ENCODE measurements at places on chromosomes 13 and 19.

GRCh38 chr19:16185768-16186123, 536 bp downstream of the FAM32A start:
- DNase-seq: peak; percentile 19
- H3K27me3 ChIP-seq: no peaks in the 10 kb centered on the region
- H3K27ac ChIP-seq: no peak overlapping the region
- H3K4me3 ChIP-seq: peak overlapping the region; percentile 96
- H3K4me1 ChIP-seq: peaks cover 38% of the 10 kb centered on the region
- peaks cover 37% of the 10 kb centered on the region for H3K36me3 ChIP-seq

- H3K4me1 ChIP-seq: no peaks in the 10 kb centered on the region
- no peak overlapping the region for H3K4me3 ChIP-seq
- DNase-seq: no peak
- no peaks in the 10 kb centered on the region for H3K27me3 ChIP-seq
- no peak overlapping the region for H3K27ac ChIP-seq
These were observed 49.3 kb downstream of the UBL3 start for GRCh38 chr13:29801102-29801501.

DNA sequence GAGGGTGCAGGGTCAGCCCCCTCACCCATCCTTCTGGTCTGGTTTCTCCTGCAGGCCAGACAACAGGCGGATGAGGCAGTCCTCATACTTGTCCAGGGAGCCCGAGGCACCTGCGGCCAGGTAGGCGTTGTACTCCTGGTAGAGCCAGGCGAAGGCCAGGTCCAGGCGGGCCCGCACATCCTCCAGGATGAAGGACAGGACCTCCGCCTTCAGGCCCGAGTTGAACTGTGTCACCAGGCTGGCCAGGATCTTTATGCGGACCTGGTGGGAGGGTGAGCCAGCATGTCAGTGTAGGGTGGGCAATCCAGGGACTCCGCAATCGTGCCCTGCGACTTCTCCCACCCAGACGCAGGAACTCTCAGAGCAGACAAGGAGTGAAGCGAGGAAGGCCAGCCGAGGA, 13.8 kb upstream of the RSPH6A start:
- H3K4me3 ChIP-seq: no peak overlapping the region
- peaks cover 100% of the 10 kb centered on the region for H3K36me3 ChIP-seq
- no peak overlapping the region for H3K27ac ChIP-seq
- DNase-seq: no peak

DNA sequence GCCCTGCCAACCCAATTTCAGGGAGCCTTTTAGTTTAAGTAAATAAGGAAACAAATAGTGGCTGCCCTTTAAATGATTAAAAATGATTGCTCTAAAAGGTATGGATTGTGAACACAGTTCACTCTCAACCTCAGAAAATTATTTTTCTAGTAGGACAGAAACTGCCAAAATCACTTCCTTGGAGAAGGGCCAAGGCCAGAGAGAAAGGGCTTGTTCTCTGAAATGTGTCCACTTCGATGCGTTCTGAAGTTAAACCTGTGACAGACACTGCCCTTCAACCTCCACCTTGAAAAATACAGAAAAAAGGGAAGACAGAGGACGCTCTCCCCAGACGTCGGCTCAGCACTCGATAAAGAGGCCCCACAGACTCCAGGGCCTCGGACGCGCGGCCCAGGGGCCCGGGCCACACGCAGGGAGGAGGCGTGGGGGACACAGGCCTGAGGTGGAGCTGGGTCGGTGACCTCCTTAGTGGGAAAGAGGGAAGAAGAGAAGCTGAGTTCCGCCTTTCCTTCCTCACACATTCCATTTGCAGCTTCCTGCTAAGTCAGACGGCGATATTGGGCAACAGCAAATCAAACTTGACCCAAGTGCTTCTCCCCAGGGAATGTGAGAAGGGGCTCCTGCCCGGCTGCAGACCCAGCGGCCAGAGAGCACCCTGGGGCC, 63.6 kb downstream of the RASA3 start:
- H3K4me1 ChIP-seq: peaks cover 53% of the 10 kb centered on the region
- H3K27me3 ChIP-seq: no peaks in the 10 kb centered on the region
- DNase-seq: no peak
- peaks cover 8% of the 10 kb centered on the region for H3K36me3 ChIP-seq
- no peak overlapping the region for H3K4me3 ChIP-seq

GRCh38 chr13:26601669-26602068, 44.2 kb downstream of the WASF3 start:
- H3K4me3 ChIP-seq: no peak overlapping the region
- H3K36me3 ChIP-seq: no peaks in the 10 kb centered on the region
- H3K4me1 ChIP-seq: peaks cover 22% of the 10 kb centered on the region
- no peaks in the 10 kb centered on the region for H3K27me3 ChIP-seq

- no peak for DNase-seq
- H3K27me3 ChIP-seq: no peaks in the 10 kb centered on the region
- H3K36me3 ChIP-seq: no peaks in the 10 kb centered on the region
- H3K4me3 ChIP-seq: no peak overlapping the region
- H3K27ac ChIP-seq: no peak overlapping the region
- no peaks in the 10 kb centered on the region for H3K4me1 ChIP-seq
These were observed 126.9 kb downstream of the ITGBL1 start for GRCh38 chr13:101579281-101579802.

DNA sequence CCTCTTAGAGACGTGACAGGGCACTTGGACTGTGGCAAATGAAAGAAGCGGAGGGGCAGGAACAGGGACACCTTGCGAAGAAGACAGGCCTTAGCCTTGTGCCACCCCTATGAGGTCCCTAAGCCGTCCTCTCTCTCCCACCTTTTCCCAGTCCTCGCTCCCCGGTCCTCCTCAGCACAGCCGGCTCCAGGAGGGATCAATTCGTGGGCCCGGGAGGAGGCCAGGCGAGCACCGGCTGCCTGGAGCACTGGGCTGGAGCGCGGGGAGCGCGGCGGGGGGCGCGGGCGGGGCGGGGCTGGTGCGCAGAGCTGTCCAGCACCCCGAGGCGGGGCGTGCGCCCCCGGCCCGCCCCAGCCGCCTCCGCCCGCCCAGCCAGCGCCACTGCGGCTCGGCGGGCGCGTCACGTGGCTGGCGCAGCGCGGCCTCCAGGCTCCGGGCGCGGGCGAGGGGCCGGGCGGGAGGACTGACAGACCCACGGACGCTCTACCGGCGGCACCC, at the start of gene LRP3:
Gene LRP3 (plus strand): TSS at position 466 of the 498 bp plus-strand sequence. CDS start 456 bp downstream, outside the sequence.
- H3K4me3 ChIP-seq: peak within 1 kb of the TSS; percentile 63
- DNase-seq: peak; percentile 59
- peak within 1 kb of the TSS; percentile 69 for H3K27ac ChIP-seq
- H3K36me3 ChIP-seq: no peaks in the 10 kb centered on the region

DNA sequence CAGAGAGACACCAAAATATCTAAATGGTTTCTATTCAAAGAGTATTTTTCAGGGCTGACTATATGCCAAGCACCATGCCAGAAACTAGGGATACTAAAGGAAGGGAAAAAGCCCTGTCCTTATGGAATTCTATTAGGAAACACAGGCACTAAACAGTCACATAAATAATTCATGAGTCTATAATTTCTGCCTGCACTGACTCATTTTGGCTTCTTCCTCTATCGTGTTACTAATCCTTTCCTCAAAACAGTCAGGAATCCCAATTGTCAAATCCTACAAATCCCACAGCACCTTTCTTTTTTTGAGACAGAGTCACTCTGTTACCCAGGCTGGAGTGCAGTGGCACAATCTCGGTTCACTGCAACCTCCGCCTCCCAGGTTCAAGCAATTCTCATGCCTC, 29.2 kb downstream of the XPO4 start:
- no peak for DNase-seq
- H3K4me1 ChIP-seq: no peaks in the 10 kb centered on the region
- H3K4me3 ChIP-seq: no peak overlapping the region
- no peak overlapping the region for H3K27ac ChIP-seq
- no peaks in the 10 kb centered on the region for H3K27me3 ChIP-seq

DNA sequence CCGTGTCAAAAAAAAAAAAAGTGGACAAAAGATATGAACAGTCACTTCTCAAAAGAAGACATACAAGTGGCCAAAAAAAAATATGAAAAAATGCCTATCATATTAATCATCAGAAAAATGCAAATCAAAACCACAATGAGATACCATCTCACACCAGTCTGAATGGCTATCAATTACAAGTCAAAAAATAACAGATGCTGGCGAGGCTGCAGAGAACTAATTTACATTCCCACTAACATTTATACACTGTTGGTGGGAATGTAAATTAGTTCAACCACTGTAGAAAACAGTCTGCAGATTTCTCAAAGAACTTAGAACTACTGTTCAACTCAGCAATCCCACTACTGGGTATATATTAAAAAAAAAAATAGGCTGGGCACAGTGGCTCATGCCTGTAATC, 26.5 kb upstream of the FOXO1 start:
- DNase-seq: no peak
- no peak overlapping the region for H3K27ac ChIP-seq
- no peaks in the 10 kb centered on the region for H3K36me3 ChIP-seq
- H3K4me1 ChIP-seq: no peaks in the 10 kb centered on the region
- no peak overlapping the region for H3K4me3 ChIP-seq
- no peaks in the 10 kb centered on the region for H3K27me3 ChIP-seq

DNA sequence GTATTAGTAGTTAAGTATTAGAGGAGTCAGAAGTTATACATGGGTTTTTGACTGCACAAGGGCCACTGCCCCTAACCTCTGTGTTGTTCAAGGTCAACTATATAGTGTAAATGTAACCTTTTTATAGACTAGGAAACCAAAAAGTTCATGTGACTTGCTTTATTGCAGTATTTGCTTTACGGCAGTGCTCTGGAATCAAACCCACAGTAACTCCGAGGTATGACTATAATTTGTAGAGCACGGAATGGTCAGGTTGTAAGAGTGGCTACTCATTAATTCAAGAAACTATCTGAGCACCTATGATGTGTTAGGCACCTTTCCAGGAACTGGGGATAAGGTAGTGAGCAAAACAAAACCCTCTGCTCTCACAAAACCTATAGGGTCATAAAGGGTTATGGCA, 22.2 kb downstream of the SUPT20H start:
- H3K27ac ChIP-seq: no peak overlapping the region
- peaks cover 100% of the 10 kb centered on the region for H3K36me3 ChIP-seq
- H3K4me1 ChIP-seq: no peaks in the 10 kb centered on the region
- no peaks in the 10 kb centered on the region for H3K27me3 ChIP-seq
- H3K4me3 ChIP-seq: no peak overlapping the region
- no peak for DNase-seq

DNA sequence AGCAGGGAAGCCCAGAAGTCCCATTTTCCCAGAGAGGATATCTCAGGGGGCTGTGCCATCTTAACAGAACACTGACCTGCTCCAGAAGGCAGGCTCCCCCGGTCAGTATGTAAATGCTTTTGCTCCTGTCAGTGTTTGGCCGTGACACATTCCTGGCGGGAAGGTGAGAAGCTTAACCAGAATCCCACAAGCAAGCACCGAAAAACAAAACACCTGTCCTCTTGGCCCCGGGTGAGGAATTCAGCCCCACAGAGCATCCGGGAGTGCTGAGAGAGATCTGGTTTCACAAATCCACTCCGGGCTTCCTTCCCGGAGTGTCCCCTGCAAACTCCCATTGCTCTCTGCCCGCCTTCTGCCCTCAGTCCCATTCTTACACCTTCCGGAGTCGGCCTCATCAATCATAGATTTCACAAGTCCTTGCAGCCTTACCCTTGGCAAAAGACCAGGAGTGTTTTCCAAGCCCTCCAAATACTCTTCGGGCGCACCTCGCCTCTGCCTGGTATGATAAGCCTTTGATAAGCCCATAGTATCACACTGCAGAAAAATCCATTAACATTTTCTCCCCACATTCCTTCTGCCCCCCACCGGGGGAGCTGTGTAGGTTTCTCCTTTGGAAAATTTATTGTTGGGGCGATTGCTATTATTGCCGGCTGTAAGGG, 12.2 kb downstream of the TPM4 start:
- no peak overlapping the region for H3K4me3 ChIP-seq
- no peak for DNase-seq
- no peaks in the 10 kb centered on the region for H3K27me3 ChIP-seq
- H3K27ac ChIP-seq: no peak overlapping the region

DNA sequence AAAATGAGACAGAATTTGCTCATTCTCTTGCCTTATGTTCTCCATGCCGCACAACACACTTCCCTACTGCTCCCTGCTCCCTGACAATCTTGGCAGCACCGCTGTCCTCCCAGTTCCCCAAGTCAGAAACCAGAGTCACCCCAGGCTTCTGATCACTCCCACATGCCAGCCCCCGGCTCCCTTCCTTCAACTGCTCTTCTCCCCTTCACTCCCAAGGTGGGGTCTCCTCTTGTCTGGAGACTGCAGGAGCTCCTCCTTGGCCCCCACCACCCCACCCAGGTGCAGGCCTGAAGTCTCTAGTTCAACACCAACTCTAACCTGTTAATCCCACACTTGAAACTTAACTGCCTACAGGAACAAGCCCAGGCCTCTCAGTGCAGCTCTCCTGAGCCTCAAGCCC, 16.8 kb upstream of the AKAP8 start:
- peaks cover 17% of the 10 kb centered on the region for H3K36me3 ChIP-seq
- H3K4me3 ChIP-seq: no peak overlapping the region
- peaks cover 12% of the 10 kb centered on the region for H3K4me1 ChIP-seq
- H3K27me3 ChIP-seq: no peaks in the 10 kb centered on the region
- H3K27ac ChIP-seq: no peak overlapping the region

GRCh38 chr19:41860419-41861115, 512 bp downstream of the RPS19 start:
- peaks cover 47% of the 10 kb centered on the region for H3K4me1 ChIP-seq
- peak overlapping the region; percentile 76 for H3K4me3 ChIP-seq
- no peak for DNase-seq
- H3K27ac ChIP-seq: peak overlapping the region; percentile 87

DNA sequence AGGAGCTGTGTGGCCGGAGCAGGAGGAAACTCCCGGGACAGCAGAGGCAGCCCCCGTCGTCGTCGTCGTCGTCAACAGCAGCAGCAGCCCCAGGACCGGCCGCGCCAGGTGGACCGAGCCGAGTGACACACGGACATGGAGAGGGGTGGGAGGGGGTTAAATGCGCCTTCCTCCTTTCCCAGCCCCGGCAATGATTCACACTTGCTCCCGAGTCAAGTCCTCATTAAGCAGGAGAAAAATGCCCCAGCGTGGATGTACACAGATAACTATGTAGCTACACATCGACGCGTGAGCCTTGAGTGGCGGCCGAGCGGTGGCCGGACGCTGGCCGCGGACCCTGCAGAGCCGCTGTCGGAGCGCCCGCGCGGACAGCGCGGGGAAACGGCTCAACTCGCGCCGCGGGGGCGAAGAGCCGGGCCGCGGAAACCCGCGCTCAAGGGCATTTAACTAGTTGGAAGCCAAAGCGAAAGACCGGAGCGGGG, 645 bp downstream of the UBL3 start:
- H3K27me3 ChIP-seq: no peaks in the 10 kb centered on the region
- DNase-seq: peak; percentile 62
- peak overlapping the region; percentile 96 for H3K4me3 ChIP-seq
- peak overlapping the region; percentile 99 for H3K27ac ChIP-seq
- no peaks in the 10 kb centered on the region for H3K36me3 ChIP-seq

GRCh38 chr13:99988529-99989275, 7.1 kb downstream of the ZIC2 start:
- no peak for DNase-seq
- peaks cover 78% of the 10 kb centered on the region for H3K27me3 ChIP-seq
- no peaks in the 10 kb centered on the region for H3K4me1 ChIP-seq

Data from heart right ventricle (tissue), 16 donors.